ENCODE measurements at places on chromosomes 3 and 15. TPM values are rescaled to one million over a fixed set of nuclear protein-coding genes. Genes with fewer than 3 reads are reported as not detected.

- peak; percentile 62 for DNase-seq
Measured at GRCh38 chr15:55168350-55168974, 28.3 kb downstream of the RSL24D1 start.

DNA sequence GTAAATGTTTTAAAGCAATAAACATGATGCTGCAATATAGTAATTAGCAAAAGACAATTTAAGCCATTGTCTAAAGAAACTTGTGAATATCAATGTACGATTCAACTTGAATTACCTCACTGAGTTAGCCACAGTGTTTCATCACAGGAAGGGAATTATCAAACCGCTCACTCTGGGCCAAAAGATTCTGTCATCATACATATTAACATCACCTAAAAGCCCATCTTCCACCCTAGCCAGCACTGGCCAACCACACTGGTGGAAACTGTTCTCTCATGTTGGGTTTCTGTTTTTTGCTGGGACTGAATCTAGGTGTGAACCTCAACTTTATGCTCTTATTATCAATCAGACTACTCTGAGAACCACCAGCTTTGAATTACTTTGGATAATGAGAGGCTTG lies 497.7 kb upstream of the THBS1 start:
- DNase-seq, result no peak

FRMD5 gene
- polyA plus RNA-seq, result 0.57 TPM

DNA sequence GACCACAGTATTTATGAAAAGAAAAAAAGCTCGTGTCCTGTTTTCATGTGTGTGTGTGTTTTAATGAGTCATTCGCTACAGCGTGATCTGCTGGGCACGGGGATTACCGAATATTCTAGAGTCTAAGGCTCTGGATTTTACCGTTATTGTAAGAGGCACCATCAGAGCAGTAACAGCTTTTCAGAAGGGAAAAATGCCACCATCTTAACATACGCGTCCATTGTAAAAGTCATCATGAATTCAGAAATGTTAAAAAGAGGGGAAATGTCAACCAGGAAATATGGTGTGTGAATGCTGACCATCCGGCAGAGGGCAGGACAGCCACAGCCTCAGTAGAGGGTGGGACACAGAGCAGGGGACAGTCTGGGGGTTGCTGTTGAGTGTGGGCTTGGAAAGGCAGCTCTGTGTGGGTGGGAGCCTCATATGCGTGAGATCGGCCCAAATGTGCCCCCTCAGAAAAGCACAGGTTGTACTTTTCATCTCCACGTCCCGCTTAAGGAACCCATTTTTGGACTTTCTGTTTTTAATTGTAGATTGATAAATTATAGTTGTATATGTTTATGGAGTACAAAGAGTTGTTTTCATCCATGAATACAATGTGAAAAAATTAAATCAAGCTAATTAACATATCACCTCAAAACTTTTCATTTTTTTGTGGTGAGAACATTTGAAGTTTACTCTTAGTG lies 69.6 kb downstream of the ASB7 start:
- DNase-seq, result no peak

GRCh38 chr3:39671600-39671999 lies 137.8 kb upstream of the MYRIP start:
- DNase-seq, result no peak

CRYGS gene
- not detected for polyA plus RNA-seq

AHSG gene
- 0.31 TPM for polyA plus RNA-seq

DNA sequence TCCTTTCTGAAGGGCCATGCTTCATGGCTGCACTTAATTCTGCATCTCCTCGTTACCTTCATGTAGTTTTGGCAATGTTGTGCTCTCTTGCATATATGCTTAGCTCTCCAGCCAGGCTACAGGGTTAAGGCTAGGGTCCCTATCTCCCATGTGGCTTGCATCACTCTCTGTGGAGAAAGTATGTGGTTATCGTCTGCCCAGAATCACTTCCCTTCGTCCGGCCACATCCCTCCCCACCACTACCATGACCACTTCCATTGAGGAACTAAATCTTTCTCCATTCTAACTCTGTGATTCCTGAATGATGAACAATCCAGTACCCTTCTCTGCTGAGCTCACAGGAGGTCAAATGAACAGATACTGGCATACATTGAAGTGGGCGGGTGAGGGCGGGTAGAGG lies 34.0 kb downstream of the WWTR1 start:
- DNase-seq, result no peak

- no peak for DNase-seq
Measured at GRCh38 chr15:60589253-60589652, 110.3 kb upstream of the ICE2 start.

ISLR2 gene
- polyA plus RNA-seq, result 4.9 TPM

DNA sequence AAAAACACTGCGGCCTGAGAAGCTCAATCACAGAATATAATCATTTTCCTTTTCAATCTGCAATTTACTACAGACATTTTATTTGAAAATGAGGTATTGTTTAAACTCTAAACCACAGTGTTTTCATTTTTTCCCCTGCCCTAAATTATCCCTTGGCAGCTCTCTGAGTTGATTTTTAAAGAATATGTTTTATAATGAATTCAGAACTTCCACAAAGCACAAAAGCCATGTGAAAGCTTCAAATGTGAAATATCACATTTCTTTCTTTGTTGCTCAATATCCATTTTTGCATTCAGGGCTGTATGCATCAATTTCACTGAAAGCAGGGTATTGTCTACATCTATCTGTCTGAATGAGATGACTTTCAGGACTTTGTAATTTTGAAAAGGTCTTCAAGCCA lies 813.6 kb upstream of the ALCAM start:
- DNase-seq, result no peak

DUOX1 gene
- polyA plus RNA-seq, result 1.6 TPM

DNA sequence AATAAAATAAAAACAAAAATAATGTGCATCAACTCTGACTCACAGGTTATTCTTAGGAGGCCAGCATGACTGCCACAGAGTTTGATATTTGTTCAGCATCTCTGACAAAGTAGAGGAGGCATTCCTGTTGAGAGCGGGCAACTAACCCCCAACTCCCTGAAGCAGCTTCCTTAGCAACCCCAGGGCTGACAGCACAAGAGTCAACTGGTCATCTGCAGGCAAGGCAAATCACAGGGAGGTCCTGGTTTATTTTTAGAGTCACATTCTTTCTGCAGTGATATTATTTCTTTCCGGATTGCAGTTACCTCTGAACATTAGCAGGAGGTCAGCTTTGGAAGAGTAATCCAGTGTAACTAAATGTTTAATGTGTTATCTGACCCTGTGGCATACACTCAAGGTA lies 273.0 kb downstream of the PLCL2 start:
- DNase-seq, result no peak

TXNRD3 gene
- polyA plus RNA-seq, result 8.9 TPM

DNA sequence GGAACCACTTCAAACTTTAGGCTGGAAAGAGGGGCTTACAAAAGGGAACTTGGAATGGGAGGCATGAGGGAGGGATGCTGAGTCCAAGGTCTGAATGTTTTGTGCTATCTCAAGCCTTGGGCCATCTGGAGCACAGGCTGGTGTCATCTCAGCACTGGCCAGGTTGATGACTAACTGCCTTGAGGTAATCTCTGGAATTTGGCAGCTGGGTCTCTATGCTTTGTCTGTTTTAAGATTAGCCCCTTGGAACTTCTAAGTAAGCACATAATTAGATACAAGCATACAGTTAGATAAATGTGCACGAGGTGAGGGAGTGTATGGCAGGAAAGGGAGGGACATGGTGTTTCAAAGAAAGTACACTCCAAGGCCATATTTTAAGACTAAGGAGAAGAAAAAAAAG lies 252.4 kb upstream of the CCDC54 start:
- no peak for DNase-seq

ST3GAL6 gene
- not detected for polyA plus RNA-seq

DPPA2 gene
- not detected for polyA plus RNA-seq

GRCh38 chr15:71153823-71154524 lies 38.7 kb downstream of the THSD4 start:
- no peak for DNase-seq

DNA sequence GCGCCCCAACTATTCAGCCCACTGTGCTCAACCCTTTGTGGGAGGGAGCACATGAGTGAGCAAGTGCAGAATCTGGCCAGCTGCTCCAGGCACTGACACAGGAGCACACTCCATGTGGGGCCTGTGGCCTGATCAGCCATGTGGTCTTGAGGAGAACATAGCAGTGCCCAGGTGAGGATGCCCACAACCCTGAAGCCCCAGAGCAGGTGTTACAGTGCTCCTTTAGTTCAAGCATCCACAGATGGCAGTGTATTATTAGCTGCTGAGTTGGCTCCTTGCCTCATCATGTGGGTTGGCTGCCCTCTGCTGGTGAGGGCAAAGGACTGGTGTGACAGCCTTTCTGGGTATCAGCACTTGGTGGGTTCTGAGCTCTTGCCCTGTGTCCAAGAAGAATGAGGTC lies 1588.2 kb downstream of the SI start:
- no peak for DNase-seq

GOLGA8S gene
- polyA plus RNA-seq, result not detected

GRCh38 chr3:11131371-11131770 lies 22.9 kb upstream of the HRH1 start:
- no peak for DNase-seq

TLE3 gene
- polyA plus RNA-seq, result 16.7 TPM

GRCh38 chr3:184825121-184825820 lies 13.3 kb downstream of the VPS8 start:
- DNase-seq, result no peak

- peak; percentile 3 for DNase-seq
Measured at GRCh38 chr3:94304954-94305353, 242.1 kb downstream of the NSUN3 start.

GRCh38 chr3:141306922-141307321 lies 61.4 kb upstream of the ZBTB38 start:
- no peak for DNase-seq

ALAS1 gene
- not detected for polyA plus RNA-seq

GRCh38 chr3:101972430-101973162 lies 123.3 kb downstream of the NFKBIZ start:
- DNase-seq, result no peak

GOLGA6L7 gene
- polyA plus RNA-seq, result not detected

All from muscle of arm (tissue), 14 donors.